Lower leg skin (tissue), 4 donors: ENCODE measurements at places on chromosomes 11 and 22.

DNA sequence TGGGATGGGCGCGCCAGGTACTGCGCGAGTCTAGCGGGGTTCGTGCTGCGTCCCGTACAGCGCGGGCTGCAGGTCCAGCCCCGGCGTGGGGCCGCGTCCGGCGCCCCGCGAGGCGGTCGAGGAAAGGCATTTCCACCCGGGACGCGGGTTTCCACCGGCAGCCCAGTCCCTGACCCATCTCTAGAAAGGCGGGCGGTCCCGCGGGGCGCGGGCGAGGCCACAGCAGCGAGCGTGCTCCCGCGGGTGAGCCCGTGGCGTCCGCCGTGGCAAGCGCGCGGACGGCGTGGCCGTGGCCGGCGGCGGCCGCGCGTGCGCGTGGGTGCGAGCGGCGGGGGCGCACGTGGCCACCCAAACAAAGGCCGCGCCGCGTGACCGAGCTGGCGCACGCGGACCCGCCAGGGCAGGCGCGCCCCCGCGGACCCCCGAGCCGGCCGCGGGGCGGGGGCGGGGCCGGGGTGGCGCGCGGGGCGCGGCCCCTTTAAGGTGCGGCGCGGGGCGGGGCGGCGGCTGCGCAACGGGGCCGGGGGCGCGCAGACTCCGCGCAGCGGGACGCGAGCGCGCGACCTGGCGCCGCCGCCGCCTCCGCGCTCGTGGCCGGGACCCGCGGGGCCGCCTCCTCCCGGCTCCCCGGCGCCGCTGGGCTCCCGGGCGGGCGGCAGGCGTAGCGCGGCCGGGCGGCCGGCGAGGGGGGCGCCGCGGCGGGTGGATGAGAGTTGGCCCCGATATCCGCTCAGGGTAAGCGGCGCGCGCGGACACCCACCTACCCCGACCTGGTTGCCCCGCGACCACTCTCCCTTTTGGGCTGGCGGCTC is 39.3 kb upstream of the CELSR1 start:
- no peak for DNase-seq

DNA sequence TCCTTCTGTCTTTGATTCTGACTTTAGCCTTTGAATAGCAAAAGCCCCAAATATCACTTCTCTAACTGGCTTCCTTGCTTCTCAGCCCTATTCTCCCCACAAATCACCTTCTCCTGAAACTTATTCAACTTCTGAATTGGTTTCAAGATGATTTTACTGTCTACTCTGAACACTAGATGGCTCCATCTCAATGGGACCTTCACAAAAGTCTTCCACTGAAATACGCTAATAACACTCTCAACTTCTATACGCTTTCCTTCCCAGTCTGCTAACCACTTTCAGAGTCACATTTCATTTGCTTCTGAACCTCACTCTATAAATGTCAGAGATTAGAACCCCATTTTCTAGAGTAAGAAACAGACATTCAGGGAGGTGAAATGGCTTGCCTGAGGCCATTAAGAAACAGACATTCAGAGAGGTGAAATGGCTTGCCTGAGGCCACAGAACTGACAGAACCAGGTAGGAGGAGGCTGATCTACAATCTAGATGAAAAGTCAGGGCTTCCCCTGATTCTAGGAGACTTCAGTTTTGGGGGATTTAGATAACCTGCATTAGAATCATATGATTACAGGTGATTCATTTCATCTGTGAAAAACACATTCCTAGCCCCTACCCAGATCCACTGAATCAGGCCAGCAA is 20.6 kb downstream of the MORC2 start:
- no peak for DNase-seq

GRCh38 chr11:94793002-94793401 is 24.8 kb downstream of the AMOTL1 start:
- no peak for DNase-seq

GRCh38 chr11:64764040-64764611 is 4.4 kb upstream of the PYGM start:
- DNase-seq, result no peak

- DNase-seq, result no peak
These were observed 33.3 kb downstream of the KCNC1 start for GRCh38 chr11:17767914-17768313.

DNA sequence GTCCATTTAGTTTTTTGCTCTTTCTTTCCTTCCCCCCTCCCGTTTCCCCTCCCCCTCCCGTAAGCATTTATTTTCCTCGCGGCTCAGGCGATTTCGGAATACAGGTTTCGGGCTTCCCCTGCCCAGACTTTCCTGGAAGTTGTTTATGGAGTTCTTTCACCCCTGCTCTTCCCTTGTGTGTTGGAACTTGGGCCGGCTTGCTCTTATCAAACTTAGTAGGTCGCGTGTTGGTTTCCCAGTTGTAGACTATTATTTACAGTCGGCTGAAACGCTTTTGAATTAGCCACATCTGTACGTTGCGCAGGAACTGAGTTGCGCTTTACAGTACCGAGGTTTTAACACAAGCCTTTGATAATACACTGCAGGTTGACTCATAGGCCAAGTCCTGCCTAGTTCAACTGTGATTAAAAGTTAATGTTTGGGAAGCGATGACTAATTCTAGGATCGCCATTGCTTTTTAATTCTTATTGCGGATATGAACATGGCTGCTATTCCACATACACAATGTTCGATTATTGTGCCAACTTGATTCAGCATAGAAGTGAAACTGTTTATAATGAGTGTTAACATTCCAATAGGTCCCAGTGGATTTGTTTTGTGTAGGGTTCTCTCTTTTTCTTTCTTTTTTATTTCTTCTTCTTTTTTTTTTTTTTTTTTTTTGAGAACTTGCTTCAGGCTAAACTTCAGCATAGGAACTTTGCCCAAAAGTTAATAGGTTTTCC is 1.7 kb downstream of the YAP1 start:
- no peak for DNase-seq

- DNase-seq, result no peak
These were observed 548.1 kb downstream of the CNTN5 start for GRCh38 chr11:99568808-99569207.

GRCh38 chr11:43951231-43951630 is 8.8 kb downstream of the C11orf96 start:
- DNase-seq, result no peak

DNA sequence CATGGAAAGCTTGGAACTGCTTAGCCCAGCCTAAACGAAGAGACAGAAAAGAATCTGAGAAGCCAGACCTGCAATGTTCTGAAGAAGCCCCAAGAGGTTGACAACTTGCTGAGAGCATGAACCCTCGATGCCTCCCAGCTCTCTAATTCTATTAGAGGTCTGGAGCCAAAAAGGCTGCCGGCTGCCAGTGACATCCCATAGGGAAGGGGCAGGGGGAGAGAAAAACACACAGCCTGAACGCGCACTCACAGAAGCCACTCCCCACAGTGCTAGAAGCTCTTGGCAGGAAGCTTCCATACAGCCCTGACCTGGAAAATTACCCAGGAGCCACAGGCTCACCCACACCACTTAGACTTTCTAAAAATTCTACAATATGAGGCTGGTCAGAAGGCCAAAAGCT is 18.3 kb downstream of the POLDIP3 start:
- DNase-seq, result no peak

DNA sequence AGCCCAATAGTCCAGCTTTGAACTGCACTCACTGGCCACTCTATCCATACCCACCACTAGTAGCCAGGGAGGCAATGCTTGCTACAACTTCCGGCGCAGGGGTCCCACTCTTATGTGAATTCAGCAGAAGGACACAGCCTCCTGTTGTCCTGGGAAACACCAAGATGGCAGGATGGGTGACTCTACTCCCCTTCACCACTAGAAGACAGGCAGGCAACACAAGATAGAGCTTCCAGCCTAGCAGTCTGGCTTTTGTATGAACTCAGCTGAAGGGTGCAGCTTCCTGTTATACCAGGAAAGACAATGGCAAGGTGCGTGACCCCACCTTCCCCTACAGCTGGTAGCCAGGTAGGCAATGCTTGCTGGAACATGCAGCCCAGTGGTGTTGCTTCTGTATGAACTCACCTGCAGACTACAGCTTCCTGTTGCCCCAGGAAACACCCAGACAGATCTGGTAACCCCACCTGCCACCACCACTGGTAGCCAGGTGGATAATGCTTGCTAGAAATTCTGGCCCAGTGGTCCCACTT is 205.2 kb upstream of the KIRREL3 start:
- DNase-seq, result no peak

- no peak for DNase-seq
These were observed 127.5 kb upstream of the ANO1 start for GRCh38 chr11:69950621-69951020.

DNA sequence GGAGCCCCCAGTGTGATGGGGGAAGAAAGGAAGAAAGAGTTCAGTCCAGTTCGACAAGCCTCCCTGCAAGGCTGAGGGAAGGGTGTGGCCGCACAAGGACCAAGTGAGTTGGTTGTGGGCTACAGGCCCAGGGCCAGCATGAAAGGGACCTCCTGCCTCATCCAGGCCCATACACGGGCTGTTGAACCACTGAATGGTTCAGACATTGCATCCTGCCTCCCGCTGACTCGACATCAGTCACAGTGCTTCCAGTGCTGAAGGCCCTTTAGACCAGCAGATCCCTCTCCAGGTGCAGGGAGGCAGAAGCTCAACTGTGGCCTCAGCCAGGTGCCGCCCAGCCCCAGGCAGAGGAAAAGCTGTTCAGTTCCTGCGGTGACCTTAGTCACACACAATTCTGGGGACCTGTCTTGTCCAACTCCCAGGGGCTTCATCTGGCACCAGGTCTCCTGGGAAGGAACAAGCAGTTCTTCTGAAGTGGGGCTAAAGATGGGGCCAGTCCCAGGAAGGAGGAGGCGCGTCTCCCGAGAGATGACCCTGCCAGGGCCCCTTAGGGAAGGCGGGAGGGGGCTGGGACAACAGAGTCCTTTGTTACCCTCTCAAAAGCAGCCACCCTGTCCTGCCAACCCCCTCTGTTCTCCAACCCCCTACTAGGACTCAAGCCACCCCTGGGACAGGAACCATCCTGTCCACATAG is 6.6 kb downstream of the ARRB1 start:
- no peak for DNase-seq

DNA sequence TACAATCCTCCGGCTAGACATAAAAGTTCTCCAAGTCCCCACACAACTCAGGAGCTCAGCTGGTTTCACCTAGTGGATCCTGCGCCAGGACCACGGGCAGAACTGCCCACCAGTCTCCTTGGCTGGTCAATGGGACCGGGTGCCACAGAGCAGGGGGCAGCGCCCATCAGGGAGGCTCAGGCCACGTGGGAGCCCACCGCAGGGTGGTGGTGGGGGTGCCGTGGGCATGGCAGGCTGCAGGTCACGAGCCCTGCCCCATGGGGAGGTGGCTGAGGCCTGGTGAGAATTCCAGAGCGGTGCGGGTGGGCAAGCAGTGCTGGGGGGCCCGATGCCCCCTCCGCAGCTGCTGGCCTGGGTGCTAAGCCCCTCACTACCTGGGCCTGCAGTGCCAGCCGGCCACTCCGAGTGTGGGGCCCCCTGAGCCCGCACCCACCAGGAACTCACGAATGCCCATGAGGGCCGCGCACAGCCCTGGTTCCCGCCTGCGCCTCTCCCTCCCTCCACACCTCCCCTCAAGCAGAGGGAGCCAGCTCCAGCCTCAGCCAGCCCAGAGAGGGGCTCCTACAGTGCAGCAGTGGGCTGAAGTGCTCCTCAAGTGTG is 1091.9 kb upstream of the TENM4 start:
- DNase-seq, result no peak

GRCh38 chr11:63490551-63491239 is at the start of gene PLAAT5:
Gene PLAAT5, minus strand, starts transcription at chr11:63491167. Its CDS starts 133 bp downstream, at chr11:63491034.
- no peak for DNase-seq

DNA sequence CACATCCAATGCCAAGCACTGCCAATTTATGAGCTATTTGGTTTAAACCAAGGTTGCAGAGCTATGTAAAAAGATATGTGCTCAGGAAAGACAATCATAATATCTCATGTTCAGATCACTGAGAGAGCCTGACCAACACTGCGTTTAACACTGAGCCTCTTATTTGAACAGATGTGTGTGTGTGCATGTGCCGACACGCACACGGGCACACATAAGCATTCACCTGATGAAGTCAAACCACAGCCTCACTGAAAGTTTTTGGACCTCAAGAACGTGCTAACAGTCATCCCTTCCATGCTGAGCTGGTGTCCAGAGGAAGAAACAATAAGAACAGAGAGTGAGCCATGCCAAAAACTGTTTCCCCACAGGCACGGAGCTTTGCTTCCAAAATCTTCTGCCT is 23.4 kb downstream of the HPS4 start:
- DNase-seq, result no peak

- no peak for DNase-seq
These were observed 827 bp downstream of the PHF21B start for GRCh38 chr22:45008751-45009605.

GRCh38 chr11:116384876-116385275 is 387.9 kb downstream of the BUD13 start:
- DNase-seq, result no peak

- DNase-seq, result no peak
These were observed 547.6 kb downstream of the INSC start for GRCh38 chr11:15662285-15662684.

GRCh38 chr22:19086417-19086816 is 35.8 kb downstream of the DGCR2 start:
- no peak for DNase-seq

DNA sequence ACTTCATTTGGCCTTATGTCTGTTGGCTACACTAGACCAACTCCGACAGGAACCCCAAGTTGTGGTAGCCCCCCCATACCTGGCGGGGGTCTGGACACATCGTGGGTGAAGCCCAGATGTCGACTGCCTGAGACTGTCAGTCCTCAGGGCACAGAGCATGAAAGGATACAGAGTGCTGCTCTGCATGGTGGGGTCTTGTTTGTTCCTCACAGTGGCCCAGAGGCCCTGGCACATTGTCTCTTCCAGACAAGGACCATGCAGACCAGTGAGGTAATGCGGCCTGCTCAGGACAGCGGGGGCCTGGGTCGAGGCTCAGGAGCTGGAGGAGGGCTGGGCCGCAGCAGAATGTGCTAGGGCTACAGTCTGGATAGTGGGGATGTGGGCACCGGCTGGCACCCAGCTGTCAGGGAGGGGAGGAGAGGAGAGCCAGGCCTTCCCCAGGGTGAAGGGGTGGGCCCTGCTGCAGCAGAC is 14.6 kb downstream of the CAPN5 start:
- DNase-seq, result no peak

DNA sequence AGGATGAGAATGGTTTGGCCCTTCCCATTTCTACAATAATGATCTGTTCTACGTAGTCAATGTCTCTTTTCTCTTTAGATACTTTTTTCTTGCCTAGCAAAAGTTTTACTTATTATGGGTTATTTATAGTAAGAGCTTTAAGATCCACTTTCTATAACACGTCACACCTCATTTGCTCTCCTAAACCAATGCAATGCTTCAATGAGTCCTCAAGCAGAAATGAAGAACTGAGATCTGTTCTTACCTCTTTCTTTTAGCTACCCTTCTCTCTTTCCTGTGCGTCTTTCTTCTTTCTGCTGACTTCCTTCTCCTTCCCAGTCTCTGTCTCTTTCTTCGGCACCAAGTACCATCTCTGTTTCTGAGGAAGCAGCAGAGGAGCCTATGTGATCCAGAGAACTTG is 61.8 kb downstream of the SNX19 start:
- DNase-seq, result no peak

GRCh38 chr22:33272180-33272579 is 214.0 kb upstream of the SYN3 start:
- DNase-seq, result no peak
